NCI-H748 treated with DMSO at 0.1 percent for 48 hours (cell line): ENCODE measurements at places on chromosomes 1 and 21.

DNA sequence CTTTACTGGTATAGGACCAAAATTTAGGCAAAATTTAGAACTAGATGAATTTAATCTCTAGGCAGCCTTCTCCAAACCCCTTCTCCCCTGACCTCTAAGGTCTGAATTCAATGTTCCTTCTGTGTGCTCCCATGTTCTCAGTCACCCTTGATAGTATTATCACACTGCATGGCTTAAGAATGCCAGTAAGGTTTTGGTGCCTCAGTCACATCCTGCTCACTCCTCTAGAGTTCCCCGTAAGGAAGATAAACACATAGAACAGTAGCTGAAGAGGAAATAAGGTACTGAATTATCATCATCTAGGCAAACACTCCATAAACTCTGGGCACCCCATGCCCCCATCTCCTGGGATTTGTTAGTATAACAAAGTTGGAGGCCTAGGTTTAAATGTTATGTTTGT lies 18.2 kb downstream of the PRRX1 start:
- DNase-seq: no peak

- no peak for DNase-seq
These were observed 193.8 kb upstream of the EDN2 start for GRCh38 chr1:41678111-41678878.

DNA sequence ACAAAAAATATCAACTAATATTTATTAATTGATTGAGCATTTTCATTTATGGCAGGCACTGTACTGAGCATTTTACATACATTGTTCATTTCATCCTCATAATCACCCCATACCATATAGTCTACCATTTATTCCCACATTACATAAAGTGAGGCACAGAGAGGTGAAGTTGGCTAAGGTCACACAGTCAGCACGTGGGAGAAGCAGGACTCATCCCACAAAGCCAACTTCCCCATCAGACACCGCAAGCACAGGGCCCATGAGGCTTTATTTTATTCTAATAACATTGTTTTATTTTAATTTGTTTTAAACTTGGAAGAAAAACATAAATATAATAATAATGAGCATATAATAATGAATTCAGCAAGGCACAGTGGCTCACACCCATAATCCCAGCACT lies 43.1 kb upstream of the CAPZB start:
- DNase-seq: no peak

DNA sequence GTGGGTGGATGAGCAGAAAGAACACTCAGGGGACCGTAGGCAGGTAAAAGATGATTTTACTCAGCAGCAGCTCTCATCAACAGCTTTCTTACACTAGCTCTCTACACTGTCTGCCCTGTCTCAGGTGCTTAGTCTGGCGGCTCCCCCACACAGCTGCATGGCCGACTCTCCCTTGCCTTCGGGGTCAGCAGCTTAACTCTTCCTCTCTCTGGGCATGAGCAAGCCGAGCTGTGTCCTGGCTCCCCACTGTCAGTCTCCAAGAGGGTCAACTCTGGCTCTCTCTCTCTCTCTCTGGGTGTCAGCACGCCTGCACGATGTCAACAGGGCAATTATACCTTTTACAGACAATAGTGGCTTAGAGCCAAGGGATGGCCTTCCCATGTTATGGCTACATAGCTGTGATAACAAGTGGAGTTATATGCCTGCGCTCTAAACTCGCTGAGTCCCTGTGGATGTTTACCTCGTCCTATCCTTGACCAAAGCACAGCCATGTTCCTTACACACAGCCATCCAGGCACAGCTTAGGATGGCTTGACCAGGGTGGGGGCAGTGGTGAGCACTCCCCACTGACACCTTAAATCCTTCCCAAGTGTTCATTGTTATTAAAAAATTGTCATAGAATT lies 3.1 kb upstream of the BCL10 start:
- DNase-seq: no peak

DNA sequence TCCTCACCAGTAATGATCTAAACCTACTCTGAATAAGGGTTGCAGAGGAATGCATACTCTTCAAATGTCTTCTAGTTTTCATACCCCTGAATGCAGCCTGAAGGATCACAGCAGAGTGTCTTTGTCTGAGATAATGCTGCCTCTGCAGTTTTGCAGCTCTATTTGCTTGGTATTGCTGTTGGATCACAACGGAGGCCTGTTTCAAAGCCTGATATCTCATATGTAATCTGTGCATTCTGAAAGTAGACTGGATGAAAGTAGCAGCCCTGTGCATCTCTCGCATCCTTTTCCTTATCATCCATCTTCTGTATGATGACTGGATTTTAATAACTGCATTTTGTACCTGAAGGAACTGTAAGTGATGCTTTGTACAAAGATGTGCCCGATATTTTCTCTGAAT lies 34.9 kb upstream of the F13B start:
- DNase-seq: no peak

- no peak for DNase-seq
These were observed 26.1 kb downstream of the NENF start for GRCh38 chr1:212458817-212459216.

- no peak for DNase-seq
These were observed 35.9 kb downstream of the FCER1A start for GRCh38 chr1:159338018-159338417.

DNA sequence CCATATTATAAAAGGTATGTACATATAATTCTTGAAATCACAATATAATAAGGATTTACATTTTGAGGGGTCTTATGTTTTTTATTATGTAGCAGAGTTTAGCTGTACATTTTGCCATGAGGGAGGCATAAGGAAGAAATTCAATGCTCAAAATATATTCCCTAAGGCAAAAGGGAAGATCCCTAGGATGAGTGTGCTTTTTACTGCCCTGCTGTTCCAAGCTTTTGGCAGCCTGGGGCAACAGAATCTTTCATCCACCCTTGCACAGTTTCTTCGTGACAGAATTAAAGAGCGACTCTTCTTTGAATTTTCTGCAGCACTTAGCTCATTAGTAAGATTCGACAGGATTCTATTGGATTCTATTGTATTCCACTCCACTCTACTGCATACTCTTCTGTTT lies 39.5 kb upstream of the DAB1 start:
- no peak for DNase-seq

- no peak for DNase-seq
These were observed 339.2 kb upstream of the KAZN start for GRCh38 chr1:14259191-14259757.

DNA sequence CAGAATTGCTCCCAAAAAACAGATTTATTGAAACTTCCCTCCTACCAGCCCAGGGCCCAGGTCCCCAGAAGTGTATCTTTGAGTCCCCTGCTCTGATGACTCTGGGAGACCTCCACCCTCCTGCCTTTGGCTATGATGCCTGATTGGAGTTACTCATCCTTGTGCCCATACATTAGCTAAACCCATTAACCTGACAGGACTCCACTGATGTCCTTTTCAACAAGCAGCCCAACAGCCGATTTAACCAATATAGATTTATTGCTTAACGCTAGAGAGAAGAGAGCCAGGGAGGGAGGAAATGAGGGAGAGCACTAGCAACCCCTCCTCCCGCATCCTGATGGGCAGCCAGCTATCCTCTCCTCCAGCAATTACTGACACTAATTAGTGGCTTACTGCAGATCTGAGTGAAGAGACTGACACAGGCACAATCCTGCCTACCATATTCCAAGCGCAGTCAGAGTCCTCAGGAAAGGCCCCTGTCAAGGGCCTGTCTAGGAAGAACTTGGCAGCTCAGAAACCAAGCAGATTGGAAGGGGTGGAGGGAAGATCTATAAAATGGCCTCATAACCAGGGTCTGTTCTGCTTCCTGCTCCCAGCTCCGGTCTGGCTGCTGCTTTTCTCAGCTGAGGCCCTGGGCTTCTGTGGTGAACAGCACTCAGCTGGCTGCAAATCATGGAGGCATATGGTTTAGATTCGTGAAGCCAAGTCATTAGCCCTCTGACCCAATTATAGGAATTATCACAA lies 484.5 kb upstream of the DAB1 start:
- no peak for DNase-seq

- no peak for DNase-seq
These were observed 96.9 kb downstream of the GRIK3 start for GRCh38 chr1:36937371-36937770.

- DNase-seq: no peak
These were observed 14.6 kb upstream of the LMO4 start for GRCh38 chr1:87314091-87314490.

GRCh38 chr1:93904228-93904627 lies 5.0 kb downstream of the GCLM start:
- DNase-seq: no peak

DNA sequence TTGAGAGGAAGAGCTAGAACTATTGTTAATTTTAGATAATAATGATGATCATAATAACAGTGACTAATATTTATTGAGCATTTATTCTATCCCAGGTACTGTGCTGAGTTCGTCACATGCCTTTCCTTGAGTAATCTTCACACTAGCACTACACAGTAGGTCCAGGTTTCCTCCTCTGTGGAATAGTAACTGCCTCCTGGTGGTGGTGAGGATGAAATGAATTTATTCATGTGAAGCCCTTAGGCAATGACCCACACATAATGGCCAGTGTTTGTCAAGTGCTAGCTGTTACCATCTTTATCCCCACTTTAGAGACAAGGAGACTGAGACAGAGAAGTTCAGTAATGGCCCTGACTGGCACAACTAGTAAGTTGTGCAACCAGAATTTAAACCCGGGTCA lies 5.9 kb downstream of the NIPAL3 start:
- no peak for DNase-seq

DNA sequence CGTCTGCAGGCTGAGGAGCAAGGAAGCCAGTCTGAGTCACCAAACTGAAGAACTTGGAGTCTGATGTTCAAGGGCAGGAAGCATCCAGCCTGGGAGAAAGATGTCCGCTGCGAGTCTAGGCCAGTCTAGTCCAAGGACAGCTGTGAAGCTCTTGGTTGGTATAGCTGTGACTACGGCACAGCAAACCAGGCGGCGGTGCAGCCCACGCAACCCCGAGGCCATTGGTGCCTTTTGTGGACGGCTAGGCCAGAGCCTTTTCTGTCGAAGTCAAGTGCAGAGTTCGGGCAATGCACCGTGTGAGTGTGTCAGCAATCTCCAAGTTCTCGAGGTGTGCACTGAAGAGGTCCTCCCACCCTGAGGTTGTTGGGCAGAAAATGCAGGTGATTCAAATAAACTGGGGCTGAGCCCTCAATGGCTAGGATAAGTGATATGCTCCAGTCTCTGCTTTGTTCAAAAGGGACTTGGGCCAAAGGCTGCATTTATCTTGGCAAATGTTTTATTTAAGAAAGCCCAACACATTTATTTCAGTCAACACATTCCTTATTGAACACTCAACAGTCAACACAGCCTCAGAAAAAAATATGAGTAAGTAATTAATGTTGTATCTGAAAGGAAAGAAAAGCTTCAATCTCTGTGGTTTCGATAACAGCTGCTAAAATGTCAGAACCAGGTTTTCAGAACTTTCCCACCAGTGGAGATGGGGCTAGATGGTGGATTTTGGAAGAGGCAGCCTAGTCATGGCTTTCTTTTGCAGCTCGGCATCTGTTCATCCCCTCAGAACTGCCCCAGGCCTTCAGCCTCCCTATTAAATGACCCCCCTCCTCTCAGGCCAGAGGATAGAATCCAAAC lies 78.1 kb upstream of the COX20 start:
- no peak for DNase-seq

DNA sequence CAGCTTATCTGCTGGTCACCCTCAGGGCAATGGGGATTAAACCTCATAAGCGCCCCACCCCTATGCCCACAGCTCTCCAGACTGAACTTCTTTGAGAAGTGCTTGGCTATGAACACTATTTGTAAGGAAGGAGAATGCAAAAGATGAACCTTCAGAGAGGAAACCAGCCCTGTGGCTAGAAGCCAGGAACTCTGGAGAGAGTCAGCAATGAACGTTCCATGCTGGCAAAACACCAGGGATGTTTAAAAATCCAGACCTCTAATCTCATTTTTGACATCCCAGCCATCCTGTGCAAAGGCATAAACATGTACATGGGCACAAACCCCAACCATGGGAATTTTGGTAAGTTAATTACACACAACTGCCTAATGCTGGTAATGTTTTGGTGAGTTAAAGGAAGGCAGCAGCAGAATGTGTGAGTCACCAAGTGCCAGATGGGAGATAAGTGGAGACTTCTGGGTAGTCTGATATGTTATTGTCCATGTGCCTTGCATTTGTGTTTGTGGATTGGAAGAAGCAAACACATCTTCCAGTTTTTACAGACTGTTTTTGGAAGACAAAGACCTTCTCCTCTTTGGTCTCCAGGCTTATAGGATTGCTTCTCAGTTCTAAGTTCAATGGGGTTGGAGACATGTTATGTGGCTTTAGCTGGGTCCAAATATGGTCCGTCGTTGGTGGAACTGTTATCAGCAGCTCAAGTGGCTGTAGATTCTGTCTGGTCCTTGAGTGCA lies 174.1 kb upstream of the ETV3 start:
- no peak for DNase-seq

DNA sequence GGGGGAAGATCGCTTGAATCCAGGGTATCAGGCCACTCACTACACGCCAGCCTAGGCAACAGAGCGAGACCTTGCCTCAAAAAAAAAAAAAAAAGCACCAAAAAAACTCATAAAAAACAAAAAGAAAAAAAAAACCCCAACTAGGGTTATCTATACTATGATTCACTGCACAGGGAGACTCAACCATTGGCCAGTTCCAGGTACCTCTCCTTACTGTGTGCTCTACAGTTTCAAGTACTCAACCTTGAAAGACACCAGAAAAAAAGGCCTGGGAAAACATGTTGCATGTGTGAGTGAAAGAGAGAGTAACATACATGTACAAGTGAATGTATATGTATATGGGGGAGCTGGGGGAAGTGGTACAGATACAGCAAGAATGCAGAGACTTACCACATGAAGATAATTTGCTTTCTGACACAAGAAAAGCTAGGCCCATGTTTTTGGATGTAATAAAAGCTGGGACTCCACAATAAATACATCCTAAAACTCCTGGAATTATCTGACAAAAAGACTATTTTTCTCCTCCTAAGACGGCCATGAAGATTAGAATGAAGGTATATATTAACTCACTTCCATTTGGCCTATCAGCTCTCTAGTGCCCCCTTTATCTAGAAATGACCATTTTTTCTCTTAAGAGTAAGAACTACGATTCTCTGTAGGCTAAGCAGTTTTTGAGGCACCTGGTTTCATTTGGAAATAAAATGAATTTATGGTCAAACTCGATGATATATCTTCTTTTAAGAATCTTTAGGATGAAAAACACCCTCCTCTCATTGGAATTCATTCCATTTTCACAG lies 52.2 kb downstream of the SLC27A3 start:
- no peak for DNase-seq

DNA sequence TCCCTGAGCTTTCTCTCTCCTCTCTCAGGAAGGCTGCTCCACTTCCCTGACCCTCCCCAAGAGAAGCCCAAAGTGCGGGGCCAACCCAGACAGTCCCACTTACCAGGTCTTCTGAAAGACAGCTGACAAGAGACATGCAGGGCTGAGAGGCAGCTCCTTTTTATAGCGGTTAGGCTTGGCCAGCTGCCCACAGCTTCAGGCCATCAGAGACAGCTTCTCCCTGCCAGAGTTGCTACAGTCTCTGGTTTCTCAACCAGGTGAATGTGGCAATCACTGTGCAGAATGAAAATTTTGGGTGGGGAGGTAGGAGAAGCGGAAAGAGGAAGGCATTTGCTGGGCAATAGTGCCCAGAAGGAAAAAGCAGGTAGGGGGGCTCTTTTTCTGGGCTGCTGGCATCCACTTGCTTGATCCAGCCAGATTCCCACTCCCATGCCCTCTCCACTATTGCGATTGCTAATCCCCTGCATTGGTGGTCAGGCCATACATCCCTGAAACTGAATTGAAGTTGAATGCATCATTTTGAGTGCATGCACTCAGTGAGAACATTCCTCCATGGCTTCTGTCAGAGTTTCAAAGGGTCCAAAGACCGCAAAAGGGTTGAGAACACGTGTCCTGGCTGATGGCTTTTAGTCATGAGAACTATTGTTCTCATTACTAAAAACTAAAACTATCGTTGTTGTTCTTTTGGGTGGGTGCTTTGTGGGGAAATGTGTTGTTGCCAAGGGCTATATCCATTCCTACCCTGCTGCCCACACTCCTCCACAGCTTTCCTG lies at the start of gene S100A8:
Gene S100A8 (minus strand): TSS at position 136 of the 773 bp plus-strand sequence. CDS start 538 bp downstream, outside the sequence.
- no peak for DNase-seq
